ENCODE measurements at places on chromosomes 12 and 14.

DNA sequence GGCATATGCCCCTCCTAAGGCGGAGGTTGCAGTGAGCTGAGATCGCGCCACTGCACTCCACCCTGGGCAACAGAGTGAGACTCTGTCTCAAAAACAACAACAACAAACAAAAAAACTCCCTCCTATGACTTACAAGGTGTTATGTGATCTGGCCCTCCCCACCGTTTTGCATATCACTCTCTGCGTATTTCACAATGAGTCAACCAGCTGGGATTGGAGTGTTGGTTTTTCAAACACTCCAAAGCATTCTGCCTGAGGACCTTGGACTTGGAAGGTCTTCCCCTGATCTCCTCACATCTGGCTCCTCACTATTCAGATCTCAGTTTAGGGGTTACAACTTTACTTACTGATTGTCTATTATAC, 14.0 kb downstream of the MANSC1 start:
- DNase-seq, result no peak

DNA sequence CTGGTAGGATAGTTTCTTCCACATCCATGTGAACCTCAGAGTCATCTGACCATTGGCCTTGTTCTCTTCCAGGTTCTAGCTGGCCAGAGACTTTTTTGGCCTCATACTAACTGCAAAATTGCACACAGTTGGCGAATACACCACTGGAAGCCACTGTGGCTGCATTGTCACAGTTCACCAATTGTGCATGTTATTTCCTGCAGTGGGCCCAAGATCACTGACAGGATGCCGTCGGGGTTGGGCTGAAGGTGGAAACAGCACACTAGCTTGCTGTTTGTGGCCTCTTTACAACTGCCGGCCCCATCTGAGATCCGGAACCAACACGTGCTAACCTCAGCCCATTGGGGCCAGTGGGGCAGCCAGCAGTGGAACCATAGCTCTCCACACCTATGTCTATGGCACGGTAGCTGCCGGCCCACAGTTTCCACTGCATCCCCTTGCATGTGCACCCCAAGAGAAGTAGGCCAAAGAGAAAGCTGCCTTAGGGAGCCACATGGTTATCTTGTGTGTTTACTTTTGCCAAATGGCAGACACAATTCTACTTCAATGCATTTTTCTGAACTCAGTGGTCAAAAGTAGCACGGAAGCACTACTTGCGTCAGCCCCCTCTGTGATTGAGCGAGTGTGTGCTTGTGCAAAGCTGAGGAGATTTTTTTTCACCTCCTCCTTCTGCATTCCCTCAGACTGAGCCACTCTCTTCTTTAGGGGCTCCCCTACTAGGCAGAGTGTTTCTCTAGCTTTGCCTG, 464.0 kb downstream of the RAD51B start:
- no peak for DNase-seq

GRCh38 chr14:100383727-100384158, 60.6 kb downstream of the SLC25A47 start:
- DNase-seq, result peak; percentile 77

- DNase-seq, result no peak
Measured at GRCh38 chr14:20564501-20564997, 3.7 kb upstream of the RNASE9 start.

DNA sequence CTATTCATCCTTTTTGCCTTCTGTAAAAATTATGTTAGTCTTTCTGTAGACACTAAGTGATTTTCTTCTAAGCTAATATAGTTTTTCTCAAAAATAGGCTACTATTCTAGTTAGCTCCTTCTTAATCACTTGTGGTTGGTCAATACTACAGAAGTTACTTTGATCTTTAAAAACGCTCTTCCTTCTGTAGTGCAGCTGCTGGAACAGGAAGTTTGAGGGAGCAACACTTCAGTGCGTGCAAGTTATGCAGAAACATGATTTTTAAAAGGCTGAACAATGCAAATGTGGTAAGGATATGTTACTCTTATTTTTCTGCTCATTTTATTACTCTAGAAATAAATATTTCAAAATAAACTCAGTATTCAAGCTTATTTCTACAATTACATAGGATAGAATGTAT, 11.1 kb upstream of the RERGL start:
- no peak for DNase-seq

DNA sequence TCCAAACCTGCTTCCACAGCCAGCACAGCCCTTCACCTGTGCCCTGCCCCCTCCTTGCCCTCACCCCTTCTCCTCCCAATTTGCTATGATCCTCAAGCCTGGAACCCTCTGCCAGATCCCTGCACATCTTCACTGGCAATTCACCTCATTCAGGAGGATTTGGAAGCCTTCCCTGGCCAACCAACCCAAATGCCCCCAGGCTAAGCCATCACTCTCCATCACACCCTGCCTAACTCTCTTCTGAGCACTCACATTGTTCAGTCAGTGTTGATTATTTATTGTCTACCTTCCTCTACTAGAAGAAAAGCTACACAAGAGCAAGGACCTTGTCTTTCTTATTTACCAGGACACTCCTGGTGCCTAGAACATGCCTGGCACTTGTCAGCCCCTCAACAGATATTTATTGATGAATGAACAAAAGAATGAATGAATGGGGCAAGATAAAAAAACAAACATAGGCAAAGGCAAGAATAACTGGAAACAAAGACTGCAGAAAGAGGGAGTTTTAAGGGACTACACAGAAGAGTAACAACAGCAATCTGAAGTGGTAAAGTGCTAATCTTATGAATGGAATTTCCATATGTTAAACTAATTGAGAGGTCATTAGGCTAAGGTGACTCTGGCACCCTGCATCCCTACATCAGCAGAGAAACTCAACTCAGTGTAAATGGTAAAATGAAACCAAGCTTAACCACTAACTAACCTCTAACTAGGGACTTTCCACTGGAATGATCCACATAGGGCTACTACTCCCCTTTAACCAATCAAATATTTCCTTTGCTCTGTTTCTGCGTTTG, 33.4 kb downstream of the TMTC1 start:
- DNase-seq, result no peak

DNA sequence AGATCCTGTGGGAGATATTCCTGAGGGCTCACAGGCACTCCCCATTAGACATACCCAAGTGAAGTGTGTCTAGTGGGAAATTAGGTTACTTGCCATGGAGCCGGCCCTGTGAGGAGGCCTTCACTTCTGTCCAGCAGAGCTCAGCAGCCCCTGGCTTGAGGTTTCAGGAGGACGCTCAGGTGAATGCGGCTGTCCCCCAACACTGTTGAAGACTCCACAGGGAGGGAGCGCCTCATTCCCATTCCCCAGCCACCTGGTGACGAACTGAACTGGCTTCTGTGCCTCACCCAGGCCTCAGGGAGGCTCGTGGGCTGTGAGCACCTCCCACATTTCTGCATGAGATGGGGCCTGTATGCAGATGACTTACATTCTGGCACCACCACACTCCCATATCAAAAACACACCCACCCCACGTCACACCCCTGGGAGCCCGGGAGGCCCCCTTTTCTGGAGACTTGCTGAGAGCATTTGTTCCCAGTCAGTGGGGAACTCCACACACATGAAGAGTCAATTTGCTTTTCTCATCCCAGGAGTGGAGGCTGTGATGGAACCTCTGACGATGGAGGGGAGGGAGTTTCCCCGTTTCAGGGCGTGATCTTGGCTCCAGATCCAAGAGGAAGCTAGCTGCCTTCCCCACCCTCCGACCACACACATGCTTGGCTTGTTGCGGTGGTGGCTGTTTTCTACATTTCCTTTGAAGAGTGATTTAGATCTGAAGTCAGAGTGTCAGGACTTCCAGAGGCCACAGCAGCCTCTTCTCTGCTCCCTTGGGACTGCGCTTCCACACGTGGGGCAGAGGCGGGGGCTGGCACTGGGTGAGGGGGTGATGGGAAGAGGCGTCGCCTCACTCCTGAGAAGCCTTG, 120.7 kb downstream of the ADGRD1 start:
- DNase-seq, result no peak

DNA sequence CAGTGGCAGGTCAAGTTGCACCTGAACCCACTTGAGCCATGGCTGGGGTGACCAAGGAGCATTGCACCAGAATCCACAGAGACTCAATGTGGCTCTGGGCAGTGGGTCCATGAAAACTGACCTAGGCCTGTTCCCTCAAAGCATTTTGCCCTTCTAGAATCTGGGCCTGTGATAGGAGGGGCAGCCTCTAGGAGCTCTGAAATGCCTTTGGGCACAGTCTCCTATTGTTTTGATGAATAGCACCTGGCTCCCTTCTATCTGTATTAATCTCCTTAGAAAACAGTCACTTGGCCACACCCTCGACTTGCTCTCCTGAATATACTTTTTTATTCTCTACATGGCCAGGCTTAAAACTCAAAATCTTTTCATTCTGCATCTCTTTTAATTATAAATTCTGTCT, 14.1 kb upstream of the KRAS start:
- no peak for DNase-seq

GRCh38 chr12:123531091-123531490, 2.4 kb downstream of the RILPL1 start:
- no peak for DNase-seq

- DNase-seq, result no peak
Measured at GRCh38 chr12:108839018-108839889, 18.1 kb downstream of the SSH1 start.

DNA sequence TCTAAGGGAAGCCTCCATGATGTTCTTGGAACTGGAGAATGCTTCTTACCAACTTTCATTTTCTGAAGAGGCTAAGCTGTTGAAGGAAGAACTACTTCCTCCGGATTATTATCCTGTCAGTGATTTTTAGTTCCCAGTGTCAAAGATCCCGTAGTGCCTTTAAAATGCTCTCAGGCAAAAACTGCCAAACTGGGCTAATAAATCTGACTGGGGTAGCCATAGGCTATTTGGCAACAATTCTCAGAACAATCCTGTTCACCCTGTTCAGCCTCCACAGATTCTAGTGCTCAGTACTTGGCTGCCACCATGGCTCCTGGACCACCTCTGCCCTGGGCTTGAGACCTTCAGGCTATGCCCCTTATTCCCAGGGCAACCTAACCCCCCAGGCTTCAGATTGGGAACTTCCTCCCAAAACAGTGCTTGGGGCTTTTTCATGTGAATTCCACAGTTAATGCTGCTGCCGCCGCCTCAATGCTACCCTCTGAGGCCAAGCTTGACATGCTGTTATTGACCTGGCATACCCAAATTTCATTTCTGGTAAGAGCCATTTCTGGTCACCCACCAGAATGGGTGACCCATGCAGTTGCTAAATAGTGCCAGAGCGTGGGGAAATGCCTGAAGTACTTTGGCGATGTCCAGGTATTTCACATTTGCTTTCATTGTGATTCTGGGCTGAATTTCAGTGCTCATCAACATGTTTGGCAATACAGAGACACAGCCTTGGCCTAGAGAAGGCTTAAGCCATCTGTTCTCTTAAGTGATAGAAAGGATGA, 110.0 kb upstream of the ARHGAP5 start:
- DNase-seq, result peak; percentile 76

GRCh38 chr14:39492267-39492666, 60.0 kb upstream of the FBXO33 start:
- no peak for DNase-seq

DNA sequence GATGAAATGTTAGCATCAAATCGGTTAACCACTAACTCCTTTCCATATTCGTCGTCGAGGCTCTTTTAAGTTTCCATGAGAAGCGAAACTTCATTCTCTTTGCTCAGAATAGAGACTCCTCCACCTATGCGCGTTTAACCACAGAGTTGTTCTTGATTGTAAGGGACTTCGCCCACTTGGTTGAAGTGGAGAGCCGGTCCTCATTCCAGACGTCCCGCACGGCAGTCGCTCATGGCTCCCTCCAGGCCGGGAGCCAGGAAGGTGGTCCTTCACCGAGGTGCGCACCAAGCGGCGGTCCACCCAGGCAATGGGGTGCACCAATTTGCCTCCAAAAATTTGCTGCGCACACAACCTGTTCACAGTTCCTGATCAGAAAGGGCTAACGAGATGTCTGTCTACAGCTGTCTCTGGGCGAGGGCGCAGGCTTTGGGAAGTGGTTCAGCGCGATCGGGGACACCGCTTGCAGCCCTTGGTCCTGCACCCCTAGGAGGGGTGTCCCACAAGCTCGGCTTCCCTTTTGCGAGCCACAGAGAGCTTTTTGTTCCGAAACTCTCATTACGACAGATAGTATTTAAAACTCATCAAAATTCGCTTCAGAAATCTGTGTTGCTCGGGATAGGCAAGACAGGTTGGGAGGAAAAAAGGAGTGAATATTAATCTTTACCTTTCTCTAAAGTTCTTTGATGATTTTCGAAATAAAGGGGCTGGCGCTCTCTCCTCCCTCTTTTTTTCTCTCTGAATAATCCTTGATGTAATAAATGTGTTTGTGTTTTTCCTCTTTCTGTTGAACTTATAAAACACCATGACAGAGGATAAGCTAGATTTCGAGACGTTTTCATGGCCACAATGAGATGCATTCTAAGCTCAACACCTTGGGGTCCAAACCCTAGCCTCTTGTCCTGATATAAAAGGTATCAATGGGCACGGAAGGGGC, 6.4 kb upstream of the ALX1 start:
- DNase-seq, result no peak

DNA sequence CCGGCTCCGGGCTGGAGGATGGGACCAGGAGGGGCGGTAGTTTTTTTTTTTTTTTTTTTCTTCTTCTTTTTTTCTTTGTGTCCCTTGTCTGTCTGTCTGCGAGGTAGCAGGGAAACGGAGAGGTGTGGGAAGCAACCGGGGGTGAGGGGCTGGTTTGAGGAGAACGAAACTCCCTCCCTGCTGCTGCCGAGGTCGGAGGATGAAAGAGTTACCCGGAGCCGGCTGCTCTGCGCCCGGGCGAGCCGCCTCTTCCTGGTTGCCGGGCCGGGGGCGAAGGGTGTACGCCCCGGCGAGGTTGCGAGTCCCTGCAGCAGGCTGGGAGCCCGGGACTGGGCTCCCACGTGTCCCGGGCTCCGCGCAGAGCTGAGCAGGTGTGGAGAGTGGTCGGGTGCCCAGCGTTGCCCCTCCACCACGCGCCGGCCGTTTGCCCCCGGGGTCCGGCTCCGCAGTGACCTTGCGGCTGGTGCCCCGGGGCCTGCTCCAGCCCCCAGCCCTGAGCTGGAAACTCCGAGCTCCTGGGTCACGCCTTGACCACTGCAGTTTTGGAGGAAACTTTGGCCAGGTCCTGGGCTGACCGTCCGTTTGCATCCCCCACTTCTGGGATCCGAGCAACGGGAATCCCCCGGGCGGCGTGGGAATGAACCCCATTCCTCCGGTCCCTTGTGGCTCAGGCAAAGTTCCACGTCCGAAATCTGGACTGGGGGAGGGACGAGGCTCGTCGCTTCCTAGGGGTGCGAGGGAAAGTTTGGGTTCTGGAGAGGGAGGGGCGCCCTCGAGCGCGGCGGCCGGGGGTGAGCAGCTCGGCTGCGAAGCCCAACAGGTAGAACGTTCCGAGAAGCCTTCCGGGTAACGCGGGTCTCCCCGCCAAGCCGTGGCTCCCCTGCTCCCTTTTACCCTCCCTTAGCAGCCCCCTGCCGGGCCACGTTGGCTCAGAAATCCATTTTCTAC, 1.3 kb downstream of the CHST11 start:
- DNase-seq, result peak; percentile 36

DNA sequence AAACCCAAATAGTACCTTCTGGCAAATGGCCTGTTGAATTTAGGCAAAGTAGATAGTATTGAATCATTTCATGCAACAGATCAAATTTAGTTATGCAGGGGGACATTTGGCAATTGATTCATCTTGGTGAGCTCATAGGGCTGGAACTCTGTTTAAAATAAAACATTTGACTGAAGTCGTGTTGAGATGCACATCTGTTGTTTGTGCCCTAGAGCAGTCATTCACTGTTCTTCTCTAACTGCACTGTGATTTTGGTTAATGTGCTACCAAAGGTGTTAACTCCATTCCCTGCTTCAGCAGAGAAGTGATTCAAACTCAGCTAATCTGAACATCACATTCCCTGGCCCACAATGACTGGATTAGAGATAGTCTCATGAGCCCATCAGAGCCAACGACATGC, 44.0 kb upstream of the CSRP2 start:
- DNase-seq, result no peak

- no peak for DNase-seq
Measured at GRCh38 chr14:50600849-50601248, 40.9 kb downstream of the ATL1 start.
